ENCODE measurements at places on chromosomes 16 and 17.

DNA sequence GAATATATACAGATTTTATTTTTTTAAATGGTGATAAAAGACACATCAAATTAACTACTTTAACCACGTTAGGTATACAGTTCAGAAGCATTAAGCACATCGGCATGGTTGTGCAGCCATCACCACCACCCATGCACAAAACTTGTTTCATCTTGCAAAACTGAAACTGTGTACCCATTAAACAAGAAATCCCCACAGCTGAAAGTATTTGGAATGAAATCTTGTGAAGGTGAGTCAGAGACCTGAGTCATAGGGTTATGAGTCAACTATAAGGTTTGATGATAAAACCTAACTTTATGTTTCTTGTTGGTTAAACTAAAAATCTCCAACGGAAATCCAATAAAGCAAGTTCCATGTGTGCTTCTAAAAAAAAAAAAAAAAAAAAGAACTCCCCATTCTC is 561.6 kb upstream of the PSMD7 start:
- DNase-seq: no peak

- DNase-seq: no peak
Observed at GRCh38 chr16:65122724-65123395, 997 bp upstream of the CDH11 start.

- DNase-seq: peak; percentile 96
Observed at GRCh38 chr17:80832888-80833583, 158.6 kb upstream of the CHMP6 start.

- no peak for DNase-seq
Observed at GRCh38 chr16:81693041-81693743, 85.9 kb upstream of the PLCG2 start.

DNA sequence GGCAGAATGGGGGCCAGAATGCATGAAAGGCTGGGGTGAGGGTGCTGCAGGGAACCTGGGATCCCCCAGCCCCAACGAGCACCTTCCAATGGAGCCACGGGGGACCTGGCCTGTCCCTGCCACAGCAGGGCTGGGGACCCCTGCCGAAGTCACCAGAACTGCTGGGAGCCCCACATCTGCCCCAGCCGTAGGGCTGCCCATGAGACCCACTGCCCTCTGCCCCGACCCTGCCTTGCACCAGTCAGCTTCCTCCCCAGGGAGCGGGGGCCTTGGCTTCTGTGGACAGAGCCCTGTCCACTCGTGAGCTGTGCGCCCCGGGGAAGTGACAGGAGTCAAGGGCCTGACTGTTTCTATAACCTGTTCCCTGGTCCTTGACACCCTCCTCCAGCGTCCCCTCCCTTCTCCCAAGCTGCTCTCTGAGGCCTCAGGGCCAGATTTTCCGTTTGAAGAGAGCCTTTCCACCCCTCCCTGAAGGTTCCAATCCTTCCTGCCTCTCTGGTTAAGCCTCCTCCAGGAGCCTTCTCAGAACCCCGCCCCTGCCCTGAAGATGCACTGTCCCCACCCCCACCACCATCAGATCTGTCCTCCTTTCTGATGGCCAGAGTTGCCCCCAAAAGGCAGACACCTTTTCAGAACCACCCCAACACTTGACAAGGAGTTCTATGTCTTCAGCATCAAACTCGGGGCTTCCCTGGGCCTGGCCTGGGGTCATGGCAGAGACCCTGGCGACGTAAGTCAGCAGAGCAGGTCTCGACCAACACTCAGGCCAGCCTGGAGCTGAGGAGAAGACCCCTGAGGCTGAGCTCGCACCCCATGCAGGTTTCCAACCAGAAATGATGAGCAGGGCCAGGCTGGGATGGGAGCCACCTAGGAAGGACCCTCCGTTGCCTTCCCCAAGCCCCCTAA is 10.7 kb upstream of the PRR29 start:
- no peak for DNase-seq

GRCh38 chr17:42913522-42913921 is 12.9 kb downstream of the G6PC1 start:
- DNase-seq: no peak

- DNase-seq: no peak
Observed at GRCh38 chr16:27102701-27103575, 36.2 kb downstream of the C16orf82 start.

- peak; percentile 45 for DNase-seq
Observed at GRCh38 chr16:67666032-67666551, 458 bp downstream of the ENKD1 start.

- no peak for DNase-seq
Observed at GRCh38 chr17:72372185-72372584, 251.4 kb downstream of the SOX9 start.

- DNase-seq: peak; percentile 23
Observed at GRCh38 chr17:61837175-61838051, 25.9 kb downstream of the BRIP1 start.

DNA sequence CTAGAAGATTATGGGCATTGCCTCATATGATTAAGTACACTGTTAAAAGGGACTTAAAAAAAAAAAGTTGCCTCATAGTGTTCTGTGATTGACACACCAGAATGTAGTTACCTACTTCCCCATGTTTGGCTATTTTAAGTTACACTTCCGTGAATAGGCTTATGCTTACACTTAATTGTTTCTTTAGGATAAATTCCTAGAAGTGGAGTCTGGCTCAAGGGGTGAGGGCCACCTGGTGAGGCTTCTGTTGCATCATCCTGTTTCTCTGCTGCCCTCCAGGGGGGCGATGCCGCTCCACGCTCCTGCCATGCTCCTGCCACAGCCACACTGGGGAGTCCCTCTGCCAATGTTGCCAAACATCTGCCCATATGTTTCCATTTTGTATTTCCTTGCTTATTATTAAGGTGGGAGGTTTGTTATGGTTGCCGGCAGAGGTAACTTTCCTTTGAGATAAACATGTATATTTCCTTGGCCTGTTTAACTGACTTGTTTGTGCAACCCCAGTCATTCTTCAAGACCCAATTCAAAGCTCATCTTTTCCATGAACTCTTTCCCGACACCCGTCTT is 73.1 kb downstream of the KSR1 start:
- peak; percentile 43 for DNase-seq

GRCh38 chr17:57415751-57416207 is 159.5 kb downstream of the MSI2 start:
- no peak for DNase-seq
